ENCODE measurements at places on chromosomes 4 and X.
A peak's percentile ranks its signal among the peaks of the same experiment; 100 is the strongest.

DNA sequence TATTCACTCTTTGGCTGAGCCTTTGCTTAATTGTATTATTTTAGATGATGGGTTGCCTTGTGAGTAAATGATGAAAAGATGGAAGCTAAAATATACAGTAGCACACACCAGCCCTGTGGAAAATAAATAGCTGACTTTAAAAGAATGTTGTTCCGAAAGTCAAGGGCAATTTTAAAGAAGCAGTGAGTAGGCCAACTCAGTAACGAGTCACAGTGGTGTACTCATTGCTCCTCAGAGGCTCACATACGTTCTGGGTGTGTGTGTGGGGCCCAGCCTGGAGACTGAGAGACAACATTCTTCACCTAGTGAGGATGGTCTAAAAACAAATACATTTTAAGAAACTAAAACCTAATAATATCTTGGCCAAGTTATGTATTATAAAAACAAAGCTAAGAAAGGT, 640.3 kb downstream of the TRIML1 start:
- DNase-seq, result no peak

DNA sequence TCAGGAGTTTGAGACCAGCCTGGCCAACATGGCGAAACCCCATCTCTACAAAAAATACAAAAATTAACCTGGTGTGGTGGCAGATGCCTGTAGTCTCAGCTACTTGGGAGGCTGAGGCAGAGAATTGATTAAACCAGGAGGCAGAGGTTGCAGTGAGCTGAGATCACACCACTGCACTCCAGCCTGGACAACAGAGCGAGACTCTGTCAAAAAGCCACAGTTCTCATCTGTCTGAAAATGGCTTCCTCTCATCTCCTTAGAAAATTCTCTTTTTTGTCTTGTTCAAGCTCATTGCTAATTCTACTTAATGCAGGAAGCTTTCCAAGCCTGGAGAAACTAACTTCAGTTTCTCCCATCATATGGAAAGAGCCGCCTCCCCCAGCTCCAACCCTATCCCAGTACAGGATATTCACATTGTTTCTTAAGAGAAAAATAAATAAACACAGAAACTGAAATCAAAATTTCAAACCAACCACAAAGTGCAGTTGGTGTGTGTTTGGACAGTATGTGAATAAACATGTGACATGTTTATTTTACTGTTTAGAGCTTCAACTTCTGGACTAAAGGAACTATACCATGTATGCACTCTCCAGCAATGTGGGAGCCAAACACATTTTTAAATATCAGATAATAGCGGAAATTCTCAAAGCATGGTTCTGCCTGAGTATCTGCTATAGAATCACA, 55.0 kb upstream of the GAB1 start:
- DNase-seq, result no peak

GRCh38 chrX:40943093-40943641, 142.1 kb upstream of the USP9X start:
- DNase-seq, result no peak

DNA sequence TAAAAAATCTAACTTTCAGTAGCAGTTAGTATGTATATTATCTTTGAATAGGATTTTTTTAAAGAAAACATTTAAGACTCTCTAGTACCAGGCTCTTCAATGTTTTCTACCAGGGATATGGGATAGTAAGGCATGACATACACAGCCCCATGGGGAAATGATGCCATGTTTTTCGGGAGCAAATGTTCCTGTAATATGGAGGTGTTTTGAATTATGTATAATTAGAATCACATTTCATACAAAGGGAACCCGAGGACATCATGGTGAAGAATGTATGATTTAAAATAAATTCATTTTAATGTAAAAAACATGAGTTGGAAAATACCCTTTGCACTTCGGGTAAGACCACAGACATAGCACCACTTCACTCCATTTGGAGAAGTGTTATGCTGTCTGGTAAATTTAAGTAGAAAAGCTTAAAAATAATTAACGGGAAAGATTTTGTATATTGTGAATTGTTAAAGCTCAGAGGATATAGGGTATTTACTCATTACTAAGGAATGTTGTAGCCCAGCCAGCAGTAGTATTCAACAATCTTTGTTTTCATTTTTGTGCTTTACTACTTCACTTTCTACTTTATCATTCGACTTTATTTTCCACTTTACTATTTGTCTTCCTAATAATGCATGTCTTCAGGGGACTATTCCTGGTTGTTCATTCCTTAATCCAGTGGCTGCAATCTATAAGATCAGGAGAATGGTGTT, 2050.7 kb downstream of the ARAP2 start:
- DNase-seq, result no peak

DNA sequence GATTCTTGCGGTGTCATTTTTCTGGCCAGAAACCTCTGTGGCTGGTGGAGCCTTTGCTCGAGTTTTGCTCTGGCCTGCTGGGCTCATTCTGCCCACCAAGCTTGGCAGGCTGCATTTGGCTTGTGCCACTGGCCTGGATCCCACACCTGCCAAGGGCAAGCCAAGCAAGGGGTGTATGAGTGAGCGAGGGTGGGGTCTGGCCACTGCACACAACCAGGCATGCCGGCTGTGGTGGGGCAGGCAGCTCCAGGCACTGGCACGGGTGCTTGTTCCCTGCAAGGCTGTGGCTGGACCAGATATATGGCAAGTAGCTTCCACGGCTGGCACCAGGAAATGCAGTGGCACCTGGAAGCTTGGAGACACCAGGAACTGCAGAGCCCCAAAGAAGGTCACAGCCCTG, 68.6 kb upstream of the PPP3CA start:
- no peak for DNase-seq

- no peak for DNase-seq
Observed at GRCh38 chr4:137659431-137659830, 127.1 kb upstream of the PCDH18 start.

DNA sequence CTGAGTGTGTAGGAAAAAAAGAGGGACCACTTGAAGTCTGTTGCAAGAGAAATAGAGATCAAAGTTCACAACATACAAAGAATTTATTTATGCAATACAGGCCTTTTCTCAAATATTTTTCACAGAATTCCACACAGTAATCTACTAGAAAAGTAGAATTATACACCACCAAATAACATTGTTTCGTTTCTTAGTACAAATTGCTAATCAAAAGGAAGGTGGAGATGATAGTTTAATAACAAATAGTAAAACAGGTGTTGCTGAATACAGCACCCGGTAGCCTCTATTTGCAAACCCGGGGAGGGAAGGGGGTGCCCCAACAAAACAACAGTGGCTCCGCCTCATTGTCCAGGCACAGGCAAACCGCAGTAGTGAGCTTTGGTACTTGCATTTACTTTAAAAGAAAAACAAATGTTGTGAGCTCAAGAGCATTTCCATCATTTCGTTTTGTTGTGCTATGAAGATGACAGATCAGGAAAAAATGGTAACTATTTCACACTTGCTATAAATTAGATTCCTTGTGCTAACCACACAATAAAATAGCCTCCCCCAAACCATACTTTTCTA, 186.4 kb downstream of the DCLK2 start:
- no peak for DNase-seq

GRCh38 chrX:134634691-134635090, 23.6 kb downstream of the PLAC1 start:
- DNase-seq, result no peak

GRCh38 chr4:10088135-10089010, 28.2 kb downstream of the WDR1 start:
- DNase-seq, result no peak

DNA sequence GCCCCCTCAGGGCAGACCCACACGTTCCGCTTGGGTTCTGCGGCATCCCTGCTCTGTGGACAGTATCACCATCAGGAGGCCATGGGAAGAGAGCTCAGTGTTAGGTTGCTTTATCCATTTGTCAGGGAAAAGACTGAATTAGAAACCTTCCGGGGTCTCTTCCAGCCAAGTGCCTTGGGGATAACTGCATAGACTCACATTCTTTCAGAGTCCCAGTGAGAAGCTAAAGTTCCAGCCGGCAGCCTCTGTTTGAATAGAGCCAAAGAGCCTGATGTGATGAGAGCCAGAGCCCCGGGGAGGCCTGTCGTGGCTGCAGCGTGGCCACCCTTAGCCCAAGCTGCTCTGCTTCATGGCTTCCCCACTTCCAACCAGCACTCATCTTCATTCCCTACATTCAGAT, 85.2 kb downstream of the FHDC1 start:
- DNase-seq, result no peak

GRCh38 chr4:155759372-155760252, 791 bp downstream of the GUCY1B1 start:
- peak; percentile 40 for DNase-seq
